ENCODE measurements at places on chromosomes 1 and 21.
A peak's percentile ranks its signal among the peaks of the same experiment; 100 is the strongest.

GRCh38 chr1:209318181-209319056 is 265.1 kb upstream of the CAMK1G start:
- no peak for DNase-seq

- no peak for DNase-seq
Measured at GRCh38 chr1:20358761-20359263, 68.1 kb downstream of the VWA5B1 start.

DNA sequence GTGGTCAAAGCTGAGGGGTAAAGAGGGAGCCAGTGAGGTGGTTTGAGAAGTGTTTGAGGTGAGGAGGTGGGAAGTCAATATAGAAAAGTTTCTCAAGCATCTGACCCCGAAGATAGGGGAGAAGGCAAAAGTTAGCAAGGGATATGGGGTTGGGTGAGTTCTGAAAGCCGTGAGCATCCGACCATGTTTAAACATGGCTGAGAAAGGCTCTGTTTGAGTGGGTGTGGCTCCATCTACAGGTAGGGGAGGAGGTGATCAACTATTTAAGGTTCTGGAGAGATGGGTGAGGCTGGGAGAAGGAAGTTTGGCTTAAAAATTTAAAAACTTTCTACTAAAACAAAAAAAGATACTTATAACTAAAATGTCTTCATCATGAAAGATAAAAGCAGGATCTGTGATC is 273.8 kb downstream of the KCNJ6 start:
- DNase-seq: peak; percentile 38

DNA sequence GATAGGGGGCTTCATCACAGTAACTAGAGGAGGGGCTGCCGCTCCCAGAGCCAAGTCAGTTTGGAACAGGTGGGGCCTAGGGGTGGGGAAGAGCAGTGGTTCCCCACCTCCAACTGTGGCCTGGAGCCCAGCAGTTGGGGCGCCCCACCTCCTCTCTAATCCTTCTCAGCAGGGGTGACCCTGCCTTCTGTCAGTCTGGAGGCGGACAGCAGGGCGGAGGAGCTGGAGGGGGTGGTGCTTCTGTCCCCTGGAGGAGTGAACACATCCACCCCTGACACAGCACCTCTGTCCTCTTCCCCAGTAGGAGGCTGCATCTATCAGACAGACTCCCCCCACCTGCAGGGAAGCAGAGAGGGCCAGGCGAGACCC is 73.8 kb downstream of the MRPL37 start:
- DNase-seq: no peak

- no peak for DNase-seq
Measured at GRCh38 chr1:187931776-187932175, 1103.0 kb downstream of the PLA2G4A start.

DNA sequence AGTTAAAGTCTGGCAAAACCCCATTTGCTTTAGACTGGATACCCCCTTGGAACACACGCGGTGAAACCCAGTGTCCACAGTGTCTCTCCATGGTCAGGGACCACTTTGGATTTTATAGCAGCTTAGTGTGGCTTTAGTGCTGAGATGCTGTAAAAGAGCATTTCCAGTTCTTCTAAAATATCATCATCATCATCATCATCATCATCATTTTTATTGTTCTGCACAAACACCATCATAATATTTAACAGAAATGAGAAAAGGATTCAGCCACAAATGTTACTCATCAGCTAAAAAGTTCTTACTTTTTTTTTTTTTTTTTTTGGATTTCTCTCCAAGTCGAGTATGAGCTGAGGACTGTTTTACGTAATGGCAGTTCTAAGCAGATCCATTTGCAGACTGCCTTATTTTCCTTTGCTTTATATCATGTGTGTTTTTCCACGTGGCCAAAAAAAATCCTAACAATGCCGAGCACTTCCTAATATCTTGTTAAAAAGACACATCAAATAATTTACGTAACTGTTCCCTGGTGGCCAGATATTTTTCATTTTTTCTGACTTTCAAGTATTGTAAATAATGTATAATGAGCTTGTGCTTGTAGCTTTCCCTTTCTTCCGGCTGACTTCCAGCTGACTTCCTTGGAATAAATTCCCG is 62.8 kb downstream of the EVA1C start:
- no peak for DNase-seq

- DNase-seq: no peak
Measured at GRCh38 chr1:60173006-60173405, 99.4 kb upstream of the C1orf87 start.

DNA sequence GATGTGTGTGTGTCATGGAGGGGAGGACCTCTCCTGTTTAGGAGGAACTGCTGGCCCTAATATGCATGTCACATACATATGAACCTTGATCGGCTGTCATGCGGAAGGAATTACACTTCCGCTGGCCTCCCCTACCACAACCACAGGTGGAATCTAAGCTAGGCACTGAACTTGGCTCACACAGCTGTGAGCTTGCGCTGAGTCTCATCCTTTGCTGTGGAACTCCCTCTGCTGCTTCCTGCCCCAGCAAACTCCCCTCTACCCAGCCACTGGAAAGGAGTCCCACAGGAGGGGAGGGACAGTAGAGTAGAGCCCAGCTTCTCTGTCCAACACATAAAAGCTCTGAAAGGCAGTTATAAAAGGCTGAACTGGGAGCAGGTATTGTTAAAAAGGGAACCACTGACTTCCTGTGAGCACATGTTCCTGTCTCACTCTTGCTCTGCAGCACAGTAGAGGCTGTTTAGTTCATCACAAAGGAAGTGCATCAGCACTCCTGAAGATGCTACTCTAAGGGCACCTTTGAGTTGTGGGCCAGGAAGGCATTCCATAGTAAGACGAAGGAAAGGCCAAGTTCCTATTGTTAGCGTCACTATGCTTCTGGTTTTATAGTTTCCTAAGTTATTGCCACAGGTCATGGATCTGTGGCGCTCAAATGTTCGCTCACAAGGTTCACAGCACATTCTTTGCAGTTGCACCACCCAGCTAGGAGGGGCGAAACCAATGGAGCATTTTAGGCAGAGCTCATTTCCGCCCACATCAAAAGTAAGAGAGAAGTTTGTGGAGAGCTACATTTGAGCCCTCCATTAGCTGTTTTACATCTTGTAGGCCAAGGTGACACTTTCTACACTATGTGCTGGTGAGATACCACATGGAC is 17.7 kb upstream of the PTPRC start:
- DNase-seq: peak; percentile 89

- no peak for DNase-seq
Measured at GRCh38 chr1:27349784-27350662, 8.2 kb downstream of the SYTL1 start.

GRCh38 chr1:186882372-186883134 is 53.8 kb downstream of the PLA2G4A start:
- no peak for DNase-seq

- DNase-seq: no peak
Measured at GRCh38 chr21:45889961-45890360, 91.6 kb upstream of the COL6A1 start.

GRCh38 chr1:150056407-150056806 is 11.2 kb upstream of the VPS45 start:
- DNase-seq: no peak

DNA sequence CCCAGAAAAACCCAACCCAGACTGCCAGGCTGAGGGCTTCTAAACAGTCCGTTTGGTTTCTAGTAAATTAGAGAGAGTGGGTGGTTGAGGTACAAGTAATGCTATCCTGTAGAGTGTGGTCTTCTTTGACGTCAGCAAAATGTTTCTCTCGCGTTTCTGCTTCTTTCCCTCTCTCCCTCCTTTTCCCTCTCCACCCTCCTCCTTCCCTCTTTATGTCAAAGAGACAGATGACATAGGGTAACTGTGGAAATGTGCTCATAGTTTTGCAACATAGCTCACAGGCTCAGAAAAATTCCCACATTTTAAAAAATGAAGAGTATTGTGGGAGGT is 158.3 kb downstream of the TOMM20 start:
- peak; percentile 42 for DNase-seq

DNA sequence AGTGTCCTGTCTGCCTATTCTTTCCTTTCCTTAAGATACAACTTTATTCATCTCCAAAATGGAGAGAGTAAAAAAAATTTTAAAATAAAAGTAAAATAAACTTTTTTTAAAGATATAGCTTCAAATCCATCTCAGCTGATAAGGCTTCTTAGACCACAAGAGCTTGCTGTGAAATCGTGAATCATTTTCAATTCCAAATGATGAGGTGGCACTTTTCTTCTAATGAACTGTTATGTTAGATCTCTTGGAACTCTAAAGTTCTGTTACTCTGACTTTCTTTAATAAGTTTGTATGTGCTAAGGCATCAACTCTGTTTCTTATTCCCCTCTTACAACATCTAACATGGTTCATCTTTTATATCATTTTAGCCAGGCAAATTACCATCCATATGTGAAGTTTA is 4.5 kb downstream of the SH3GLB1 start:
- peak; percentile 23 for DNase-seq

GRCh38 chr1:48679859-48680258 is 96.8 kb downstream of the BEND5 start:
- no peak for DNase-seq

- DNase-seq: peak; percentile 10
Measured at GRCh38 chr21:24045775-24046215, 1561.5 kb downstream of the MRPL39 start.

DNA sequence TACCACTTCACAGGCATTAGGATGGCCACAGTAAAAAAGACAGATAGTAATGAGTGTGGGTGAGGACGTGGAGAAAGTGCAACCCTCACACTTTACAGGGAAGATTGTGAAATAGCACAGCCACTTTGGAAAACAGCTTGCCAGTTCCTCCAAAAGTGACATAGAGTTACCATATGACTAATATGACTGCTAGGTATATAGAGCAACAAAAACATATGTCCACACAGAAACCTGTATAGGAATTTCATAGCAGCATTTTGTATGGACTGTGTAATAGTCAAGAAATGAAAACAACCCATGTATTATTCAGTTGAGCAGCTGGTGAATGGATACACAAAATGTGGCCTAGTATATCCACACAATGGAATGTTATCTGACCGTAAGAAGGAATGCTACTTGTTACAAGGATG is 30.4 kb upstream of the LBR start:
- DNase-seq: peak; percentile 36

GRCh38 chr1:24253571-24253970 is 65.6 kb upstream of the GRHL3 start:
- no peak for DNase-seq

- DNase-seq: no peak
Measured at GRCh38 chr1:226603022-226603857, 54.7 kb downstream of the STUM start.

DNA sequence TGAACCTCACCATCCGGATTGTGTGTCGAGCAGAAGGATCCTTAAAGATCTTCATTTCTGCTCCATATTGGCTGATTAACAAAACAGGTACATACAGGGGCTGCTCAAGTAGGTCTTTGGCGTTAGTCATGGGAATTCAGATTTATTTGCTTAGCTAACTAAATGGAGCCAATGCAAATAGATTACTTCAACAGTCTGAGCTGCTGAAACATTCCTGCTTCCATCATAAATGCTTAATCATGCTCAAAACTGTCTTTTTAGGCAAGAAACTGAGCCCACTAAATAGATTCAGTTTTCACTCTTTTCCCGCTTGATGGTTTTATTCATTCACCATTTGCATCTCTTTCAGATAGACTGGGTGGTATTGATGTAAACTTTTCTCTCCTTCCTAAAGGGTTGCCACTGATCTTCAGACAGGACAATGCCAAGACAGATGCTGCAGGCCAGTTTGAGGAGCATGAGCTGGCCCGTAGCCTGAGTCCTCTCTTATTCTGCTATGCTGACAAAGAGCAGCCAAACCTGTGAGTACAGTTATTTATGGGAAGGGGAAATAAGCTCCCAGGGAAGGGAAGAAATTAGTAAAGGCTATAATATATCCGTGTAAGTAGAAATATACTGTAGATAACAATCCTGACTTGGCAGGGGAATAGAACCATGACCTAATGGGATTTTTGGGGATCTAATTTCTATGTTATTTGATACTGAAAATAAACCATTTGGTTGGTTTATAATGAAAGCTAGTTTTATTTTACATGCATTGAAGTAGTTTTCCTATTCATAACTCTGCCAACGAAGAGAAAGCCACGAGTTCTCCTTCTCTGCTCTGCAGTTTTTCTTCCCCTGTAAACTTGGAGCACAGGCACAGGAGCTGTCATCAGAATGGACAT is 126.4 kb downstream of the VPS13D start:
- DNase-seq: no peak

DNA sequence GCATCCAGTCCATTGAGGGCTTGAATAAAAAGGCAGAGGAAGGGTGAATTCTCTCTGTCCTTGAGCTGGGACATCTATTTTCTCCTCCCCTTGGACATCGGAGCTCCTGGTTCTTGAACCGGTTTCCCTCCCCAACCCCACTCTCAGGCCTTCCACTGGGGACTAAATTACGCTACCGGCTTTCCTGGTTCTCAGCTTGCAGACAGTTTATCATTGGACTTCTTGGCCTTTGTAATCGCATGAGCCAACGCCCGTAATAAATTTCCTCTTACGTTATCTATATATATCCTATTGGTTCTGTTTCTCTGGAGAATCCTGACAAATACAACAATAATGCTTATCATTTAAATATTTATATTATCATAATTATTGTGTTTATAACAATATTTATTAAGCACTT is 20.4 kb upstream of the COL9A2 start:
- DNase-seq: no peak

DNA sequence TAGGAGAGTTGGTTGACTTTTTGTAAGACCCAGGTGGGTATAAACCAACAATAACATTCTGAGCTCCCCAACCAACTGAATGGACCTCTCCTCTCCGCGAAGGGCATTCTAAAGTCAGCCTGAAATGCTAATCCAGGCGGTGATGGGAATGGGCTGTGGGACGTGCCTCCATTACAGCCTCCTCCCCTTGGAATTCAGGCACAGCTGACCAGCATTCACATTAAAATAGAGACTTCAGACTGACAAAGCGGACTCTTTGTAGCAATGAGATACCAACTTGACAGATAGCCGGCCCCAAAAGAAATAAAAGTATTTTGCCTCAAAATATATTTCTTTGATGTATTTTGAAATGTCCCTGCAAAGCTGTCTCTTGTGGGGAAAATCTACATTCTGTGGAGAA is 101.7 kb downstream of the KIF26B start:
- no peak for DNase-seq

GRCh38 chr1:43757343-43758053 is 50.2 kb downstream of the ST3GAL3 start:
- no peak for DNase-seq

- DNase-seq: no peak
Measured at GRCh38 chr1:152313319-152313801, 11.7 kb downstream of the FLG start.

DNA sequence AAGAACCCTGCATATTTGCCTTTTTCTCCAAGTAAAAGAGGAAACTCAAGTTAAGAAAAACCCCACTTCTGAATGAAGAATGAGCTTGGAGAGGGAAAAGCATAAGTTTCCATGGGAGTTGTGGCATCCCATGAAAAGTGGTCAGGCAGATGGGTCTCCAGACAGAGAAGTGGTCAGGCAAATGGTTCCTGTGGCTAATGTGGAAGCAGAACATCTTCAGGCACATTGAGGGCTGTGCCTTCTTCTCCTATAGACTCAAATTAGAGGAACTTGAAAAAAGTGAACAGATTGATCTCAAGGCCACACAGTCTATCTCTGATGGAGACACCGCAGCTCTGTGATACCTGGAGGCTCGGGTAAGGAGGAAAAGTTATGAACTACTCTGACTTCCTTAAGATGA is 55.7 kb upstream of the KIRREL1 start:
- DNase-seq: no peak
